ENCODE measurements at places on chromosomes 13 and 19.

GRCh38 chr13:105725887-105726286 is 809.6 kb downstream of the EFNB2 start:
- no peak for DNase-seq

- DNase-seq = no peak
These were observed 731.5 kb downstream of the SLITRK1 start for GRCh38 chr13:83150616-83151307.

DNA sequence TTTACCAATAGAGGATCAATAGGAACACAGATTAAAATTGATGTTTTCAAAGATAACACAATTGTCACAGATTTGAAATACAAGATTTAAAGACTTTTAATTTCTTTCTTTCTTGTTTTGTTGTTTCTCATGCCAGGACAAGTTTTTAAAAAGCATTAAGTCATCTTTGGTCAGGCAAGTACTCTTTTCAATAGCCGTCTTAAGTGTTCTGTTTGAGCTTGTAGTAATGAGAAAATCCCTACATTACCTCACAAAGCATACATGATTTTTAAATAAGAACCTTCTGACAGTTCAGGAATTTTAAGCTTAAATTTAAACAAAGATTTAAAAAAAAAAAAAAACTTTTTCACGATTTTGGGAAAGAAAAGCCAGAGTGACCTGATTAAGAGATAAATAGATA is 216.3 kb upstream of the PRR20A start:
- DNase-seq = no peak

DNA sequence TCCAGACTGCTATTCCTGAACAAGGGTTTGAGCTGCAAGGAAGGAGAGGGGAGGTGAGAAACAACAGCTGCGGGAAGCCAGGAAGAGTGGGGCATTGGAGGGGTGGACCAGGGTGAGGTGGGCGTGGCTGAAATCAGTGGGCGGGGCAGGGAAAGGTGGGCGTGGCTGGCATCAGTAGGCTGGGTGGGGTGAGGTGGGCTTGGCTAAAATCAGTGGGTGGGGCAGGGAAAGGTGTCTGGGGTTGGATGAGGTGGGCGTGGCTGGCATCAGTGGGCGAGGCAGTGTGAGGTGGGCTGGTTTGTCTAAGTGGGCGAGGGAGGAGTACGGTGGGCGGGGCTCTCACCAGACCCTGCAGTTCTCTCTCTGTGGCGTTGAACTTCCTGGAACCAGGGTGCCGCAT is 87.6 kb downstream of the MUC16 start:
- no peak for DNase-seq

DNA sequence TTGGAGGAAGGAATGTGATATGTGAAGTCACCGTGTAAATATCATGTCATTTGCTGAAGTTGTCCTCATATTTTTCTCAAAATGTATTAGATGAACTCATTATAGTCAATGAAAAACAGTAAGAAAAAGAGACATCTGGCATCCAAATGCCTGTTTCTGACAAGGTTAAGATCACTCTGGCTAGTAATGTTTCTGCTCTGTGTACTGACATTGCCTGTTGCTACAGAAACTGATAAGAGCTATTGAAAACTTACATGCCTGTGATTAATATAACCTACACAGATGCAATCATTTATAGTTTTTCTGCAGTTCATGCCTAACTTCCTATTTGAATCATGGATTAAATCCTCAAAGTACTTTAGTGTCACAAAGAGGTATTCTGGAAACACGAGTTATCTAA is 249.8 kb downstream of the NBEA start:
- DNase-seq = no peak

DNA sequence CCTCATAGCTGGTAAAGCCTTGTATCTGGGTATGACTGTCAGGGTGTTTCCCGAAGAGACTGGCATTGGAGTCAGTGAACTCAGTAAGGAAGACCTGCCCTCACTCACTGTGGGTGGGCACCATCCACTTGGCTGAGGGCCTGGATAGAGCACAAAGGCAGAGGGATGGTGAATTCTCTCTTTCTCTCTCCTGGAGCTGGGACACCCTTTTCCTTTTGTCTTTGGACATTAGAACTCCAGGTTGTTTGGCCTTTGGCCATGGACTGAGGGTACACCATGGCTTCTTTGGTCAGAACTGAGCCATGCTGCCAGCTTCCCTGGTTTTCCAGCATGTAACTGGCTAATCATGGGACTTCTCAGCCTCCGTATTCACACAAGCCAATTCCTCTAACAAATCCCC is 4.6 kb upstream of the CEACAM1 start:
- DNase-seq = no peak

GRCh38 chr19:54229146-54229545 is 6.3 kb upstream of the LILRB3 start:
- no peak for DNase-seq

DNA sequence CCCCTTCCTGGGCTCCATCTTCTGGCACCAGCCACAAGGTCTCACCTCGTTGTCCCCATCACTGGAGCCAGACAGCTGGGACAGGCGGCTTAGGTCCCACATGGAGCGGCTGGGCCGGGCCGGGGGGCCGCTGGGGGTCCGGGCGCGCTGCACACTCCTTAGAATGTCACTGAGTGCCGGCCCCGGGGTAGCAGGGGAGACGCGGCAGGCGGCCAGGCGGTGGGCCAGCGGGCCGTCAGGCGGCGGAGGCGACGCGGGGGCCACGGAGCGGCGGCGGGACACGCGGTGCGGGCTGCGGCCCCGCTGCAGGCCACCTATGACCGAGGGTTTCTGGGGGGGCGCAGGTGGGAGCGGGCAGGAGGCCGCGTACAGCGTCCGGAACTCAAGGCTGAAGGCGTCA is 3.1 kb upstream of the SPACA4 start:
- no peak for DNase-seq

Data from activated T-helper 9 cell treated with anti-CD3 and anti-CD28 coated beads, Interleukin-2, amount 50 U/mL, for 16 hours (primary cell).